ENCODE measurements at places on chromosomes 2 and 18.

DNA sequence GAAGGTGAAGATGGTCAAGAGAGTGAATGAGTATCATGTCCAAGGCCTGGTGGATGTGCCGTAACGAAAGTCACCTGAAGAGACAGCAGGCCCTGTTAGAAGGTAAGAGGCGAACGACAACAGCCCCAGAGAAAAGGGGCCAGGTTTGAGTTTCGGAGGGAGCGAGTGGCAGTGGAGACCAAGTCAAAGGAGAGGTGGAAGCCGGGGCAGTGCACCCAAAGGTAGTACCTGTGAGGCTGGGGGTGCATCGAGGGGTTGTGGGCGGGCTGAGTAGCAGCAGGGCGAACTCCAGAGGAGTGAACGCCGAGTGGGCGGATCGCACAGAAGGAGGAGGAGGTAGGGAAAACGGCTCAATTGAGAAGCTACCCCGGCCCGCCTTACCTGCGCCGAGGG lies 358 bp downstream of the USP37 start:
- DNase-seq, result no peak

- DNase-seq, result no peak
These were observed 110.7 kb downstream of the C1D start for GRCh38 chr2:67952066-67952465.

DNA sequence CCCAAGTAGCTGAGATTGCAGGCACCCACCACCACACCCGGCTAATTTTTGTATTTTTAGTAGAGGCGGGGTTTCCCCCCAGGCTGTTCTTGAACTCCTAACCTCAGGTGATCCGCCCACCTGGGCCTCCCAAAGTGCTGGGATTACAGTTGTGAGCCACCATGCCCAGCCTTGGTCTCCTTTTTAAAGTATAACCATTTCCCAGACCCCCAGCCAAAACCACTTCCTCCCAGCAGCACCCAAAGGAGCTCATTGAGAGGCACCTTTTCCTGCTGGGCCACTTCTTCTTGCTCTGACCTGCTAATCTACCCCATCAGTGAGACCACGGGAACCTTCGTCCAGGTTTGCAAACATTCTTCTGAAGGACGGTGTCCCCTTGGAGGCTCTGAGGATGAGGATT lies 69.9 kb downstream of the INPP5D start:
- no peak for DNase-seq

GRCh38 chr2:30363406-30363805 lies 83.6 kb upstream of the LCLAT1 start:
- DNase-seq, result no peak

- no peak for DNase-seq
These were observed 131.0 kb downstream of the PHLPP1 start for GRCh38 chr18:62846313-62846712.

DNA sequence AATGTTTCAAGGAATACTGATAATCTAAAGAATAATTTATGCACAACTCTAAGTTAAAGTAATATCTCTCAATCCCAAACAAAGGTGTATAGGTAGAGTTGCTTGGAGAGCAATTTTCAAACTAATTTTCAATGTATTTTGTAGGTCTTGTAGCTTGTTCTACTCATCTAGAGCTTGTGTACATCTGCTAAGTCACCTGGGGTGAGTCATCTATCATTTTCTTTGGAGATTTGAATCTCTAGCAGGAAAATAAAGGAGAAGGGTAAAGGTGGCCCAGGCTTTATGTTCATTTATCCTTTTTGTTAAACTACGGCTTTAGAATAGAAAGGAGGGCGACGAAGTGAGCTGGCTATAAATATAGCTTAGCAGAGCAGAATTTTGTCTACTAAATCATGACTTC lies 76.8 kb upstream of the THUMPD2 start:
- no peak for DNase-seq

GRCh38 chr18:77557046-77557587 lies 307.5 kb downstream of the GALR1 start:
- DNase-seq, result no peak

- DNase-seq, result no peak
These were observed 1.1 kb upstream of the SNED1 start for GRCh38 chr2:240997141-240997855.

DNA sequence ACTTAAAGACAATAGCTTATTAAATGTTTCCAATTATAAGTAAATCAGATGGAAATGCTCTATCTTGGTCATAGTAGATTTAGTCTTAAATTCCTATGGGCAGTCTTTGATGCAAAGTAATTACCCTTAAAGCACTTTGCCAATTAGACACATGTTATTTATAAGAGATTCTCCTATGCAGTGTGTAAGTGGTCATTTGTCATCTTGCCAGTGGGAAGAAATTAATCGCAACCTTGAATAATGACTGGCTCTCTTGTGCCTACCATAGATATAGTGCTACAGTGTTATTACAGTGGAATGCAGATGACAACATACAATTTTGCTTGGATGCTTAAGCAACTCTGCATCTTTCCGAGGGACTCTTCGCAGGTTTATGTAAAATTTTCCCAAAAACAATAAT lies 311.0 kb upstream of the THUMPD2 start:
- DNase-seq, result no peak

GRCh38 chr2:20543469-20544152 lies 96.7 kb downstream of the RHOB start:
- DNase-seq, result no peak

- no peak for DNase-seq
These were observed 287.7 kb upstream of the ID2 start for GRCh38 chr2:8394131-8394530.

DNA sequence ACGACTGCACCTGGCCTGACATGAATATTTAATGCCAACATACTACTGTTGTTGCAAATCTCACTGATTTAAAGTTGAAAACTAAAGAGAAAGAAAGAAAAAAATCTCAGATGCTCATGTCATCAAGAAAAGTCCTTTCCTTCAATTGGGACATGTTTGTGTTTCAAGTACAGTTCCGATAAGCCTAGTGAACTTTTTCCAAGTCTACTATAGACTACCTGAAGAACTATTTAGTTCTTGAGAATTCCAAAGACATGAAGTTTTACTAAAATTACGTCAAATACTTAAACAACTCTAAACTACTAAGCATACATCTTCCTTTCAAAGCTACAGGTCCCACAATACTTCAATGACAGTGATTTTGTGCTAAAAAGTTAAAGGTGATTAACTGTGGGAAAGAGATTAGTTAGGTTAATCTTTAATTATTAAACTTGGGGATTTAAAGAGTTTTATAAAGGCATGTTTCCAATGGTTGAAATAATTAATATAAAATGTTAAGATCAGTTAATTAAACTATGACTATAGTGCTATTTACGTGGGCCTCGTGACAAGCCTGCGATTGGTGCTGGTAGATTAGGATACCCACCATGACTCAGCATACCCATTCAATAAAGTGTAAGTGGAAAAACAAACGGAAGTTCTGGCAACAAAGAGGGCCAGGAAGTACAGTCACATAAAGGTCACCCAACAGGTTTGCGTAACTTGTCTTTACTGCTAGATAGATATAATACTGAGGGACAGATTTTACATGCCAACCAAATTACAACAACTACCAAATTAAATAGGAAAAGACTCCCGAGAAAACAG lies 55.5 kb downstream of the SEPTIN10 start:
- no peak for DNase-seq

GRCh38 chr2:25617948-25618646 lies 55.3 kb downstream of the DTNB start:
- no peak for DNase-seq

DNA sequence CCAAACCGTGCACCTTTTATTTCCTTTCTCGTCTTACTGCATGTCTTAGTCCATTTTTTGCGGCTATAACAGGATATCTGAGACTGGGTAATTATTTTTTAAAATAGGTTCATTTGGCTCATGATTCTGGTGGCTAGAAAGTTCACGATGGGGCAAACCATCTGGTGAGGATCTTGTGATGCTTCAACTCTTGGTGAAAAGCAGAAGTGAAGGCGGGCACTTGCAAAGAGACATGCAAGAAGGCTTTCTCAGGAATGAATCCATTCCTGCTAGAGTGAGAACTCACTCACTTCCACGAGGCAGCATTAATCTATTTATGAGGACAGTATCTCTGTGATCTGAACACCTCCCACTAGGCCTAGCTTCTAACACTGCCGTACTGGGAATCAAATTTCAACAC lies 327.1 kb upstream of the RBMS1 start:
- no peak for DNase-seq

GRCh38 chr2:159144776-159145614 lies 141.5 kb downstream of the WDSUB1 start:
- DNase-seq, result no peak

DNA sequence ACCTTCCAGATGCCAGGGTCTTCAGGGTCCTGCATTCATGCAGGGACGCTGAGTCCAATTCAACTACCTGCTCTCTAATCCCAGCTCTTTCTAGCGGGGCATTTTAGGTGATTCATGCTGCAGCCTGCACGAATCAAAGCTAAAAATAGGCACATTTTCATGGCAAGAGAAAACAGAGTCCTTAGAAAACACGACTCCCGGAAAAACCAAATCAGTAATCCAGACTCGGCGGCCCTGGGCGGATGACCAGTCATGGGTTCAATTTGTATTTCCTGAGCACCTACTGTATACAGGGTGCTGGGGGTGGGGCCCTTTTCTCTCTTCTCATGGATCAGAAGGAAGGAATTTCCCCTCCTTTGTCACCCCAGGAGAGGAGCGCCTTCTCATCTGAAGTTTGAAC lies 64.4 kb downstream of the LONRF2 start:
- no peak for DNase-seq

DNA sequence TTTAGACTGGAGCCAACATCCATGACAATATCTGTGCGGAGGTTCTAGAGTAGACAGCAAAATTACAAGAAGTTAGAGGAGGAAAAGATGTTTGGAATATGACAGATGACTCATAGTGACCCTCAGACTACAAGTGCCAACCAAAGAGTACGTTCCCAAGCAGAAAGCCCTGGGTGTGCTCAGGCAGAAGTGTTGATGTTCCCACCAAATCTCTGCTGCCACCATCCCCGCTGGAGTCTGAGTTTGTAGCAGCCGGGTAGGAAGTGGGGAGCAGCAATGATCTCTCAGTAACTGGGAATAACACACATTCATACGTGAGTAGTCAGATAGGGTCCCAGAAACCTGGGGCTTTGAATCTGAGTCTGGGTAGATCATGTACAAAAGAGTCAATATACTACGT lies 73.2 kb downstream of the XDH start:
- DNase-seq, result no peak

DNA sequence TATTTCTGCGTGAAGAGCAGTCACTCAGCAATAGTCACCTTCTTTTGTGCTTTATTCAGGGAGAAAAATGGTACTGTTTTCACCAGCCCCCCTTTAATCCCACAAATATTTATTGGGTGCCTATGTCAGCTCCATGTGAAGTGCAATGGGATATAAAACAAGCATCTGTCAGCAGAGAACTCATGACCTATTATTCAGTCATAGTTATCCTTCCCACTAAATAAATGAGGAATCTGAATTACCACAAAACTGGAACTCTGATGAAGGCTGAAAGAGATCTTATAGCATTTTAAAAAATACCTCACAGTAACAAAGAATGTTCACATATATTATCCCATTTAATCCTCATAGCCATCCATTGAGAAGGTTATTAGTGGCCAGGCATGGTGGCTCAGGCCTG lies 45.8 kb downstream of the DHX57 start:
- DNase-seq, result no peak

DNA sequence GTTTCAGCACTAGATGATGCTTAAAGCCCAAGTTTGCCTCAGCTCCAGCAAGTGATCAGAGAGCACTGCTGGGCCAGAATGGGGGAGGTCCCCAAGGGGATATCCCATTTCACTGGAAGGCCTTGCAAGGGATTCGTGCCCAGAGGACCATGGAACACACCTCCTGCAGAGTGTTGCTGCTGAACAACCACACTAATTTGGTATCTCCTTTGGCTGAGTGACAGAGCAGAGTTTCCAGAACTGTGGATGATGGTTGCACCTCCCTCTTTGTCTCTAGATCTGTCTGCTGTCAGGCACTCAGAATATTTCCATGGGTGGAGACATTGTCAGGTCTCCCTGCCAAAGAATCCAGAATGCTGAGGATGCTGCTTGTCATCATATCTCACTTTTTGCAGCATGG lies 484.8 kb upstream of the NETO1 start:
- DNase-seq, result no peak

DNA sequence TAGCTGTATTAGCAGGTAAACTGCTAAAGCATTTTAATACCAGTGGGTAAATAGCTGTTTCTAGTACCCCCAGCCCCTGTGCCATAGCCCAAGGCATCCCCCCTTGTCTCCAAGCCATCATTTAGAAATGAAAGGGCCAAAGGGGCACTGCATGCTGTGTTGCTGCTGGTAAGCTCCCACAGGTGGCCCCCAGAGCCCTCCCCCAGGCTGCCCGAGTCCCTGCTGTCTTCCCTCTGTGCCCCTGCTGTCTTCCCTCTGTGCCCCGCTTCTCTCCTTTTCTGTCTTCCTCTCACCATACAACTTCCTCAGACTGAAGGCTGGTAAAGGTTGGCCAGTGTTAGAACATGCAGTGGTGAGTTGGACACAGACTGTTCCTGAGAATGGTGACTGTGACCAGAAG lies 42.1 kb downstream of the ZAP70 start:
- no peak for DNase-seq

- no peak for DNase-seq
These were observed 37.7 kb upstream of the CTDP1 start for GRCh38 chr18:79641722-79642497.

GRCh38 chr2:143704451-143705106 lies 575.4 kb downstream of the ARHGAP15 start:
- no peak for DNase-seq

DNA sequence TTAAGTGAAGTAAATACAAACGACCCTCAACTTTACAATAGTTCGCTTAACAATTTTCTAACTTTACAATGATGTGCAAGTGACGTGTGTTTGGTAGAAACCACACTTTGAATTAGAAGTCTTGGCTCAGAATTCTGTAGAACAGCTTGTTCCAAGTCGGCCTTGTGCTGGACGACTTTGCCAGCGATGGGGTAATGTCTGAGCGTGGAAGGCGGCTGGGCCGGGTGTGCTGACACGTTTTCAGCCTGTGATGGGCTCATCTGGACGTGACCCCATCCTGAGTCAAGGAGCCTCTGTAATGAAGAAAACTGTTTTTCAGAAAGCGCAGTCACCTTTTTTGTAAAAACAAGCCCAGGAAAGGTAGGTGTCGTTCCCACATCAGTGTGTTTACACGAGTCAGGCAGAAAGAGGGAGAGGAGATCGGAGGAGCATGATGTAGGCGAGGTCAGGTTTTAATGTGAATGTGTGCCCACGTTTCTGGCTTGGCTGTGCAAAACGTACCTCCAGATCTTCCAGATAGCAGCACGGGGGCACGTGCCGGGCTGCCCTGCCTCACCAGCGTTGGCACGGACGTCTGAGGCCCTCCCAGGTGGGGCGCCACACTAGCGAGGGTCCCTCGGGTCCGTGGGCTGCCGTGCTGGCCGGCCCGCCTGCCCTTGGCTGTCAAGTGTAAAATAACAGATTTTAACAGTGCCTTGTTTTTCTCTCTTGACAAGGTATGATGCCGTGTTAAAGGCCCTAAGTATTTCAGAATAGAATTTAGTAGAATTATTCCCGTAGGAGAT lies 54.6 kb downstream of the CTDP1 start:
- no peak for DNase-seq
